C1 segment of cervical spinal cord (tissue), 14 donors: ENCODE measurements at places on chromosomes 7 and 10.

- DNase-seq: no peak
Observed at GRCh38 chr10:132679217-132679595, 106.7 kb downstream of the NKX6-2 start.

- DNase-seq: peak; percentile 46
Observed at GRCh38 chr10:2933071-2933470, 134.3 kb upstream of the PFKP start.

DNA sequence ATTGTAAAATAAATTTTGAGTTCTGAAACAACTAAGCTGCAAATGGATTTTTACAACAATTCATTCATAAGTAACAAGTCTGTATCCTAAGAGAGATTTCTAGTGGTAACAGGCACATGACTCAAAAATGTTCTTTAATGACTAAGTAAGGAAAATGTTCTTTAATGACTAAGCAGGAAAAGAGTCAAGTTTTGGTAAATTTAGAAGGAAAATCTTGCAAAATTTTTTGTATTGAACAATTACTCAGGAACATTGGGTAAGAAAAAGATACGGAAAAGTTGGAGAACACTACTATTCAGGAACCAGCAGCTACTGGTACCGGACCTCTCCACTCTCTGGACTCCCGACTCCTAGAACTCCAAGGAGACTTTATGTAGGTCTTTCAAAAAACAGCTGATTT, 33.5 kb downstream of the HYCC1 start:
- no peak for DNase-seq

- DNase-seq: no peak
Observed at GRCh38 chr10:76554033-76554408, 1083.6 kb downstream of the KCNMA1 start.

- no peak for DNase-seq
Observed at GRCh38 chr10:121308020-121308419, 290.2 kb downstream of the FGFR2 start.

DNA sequence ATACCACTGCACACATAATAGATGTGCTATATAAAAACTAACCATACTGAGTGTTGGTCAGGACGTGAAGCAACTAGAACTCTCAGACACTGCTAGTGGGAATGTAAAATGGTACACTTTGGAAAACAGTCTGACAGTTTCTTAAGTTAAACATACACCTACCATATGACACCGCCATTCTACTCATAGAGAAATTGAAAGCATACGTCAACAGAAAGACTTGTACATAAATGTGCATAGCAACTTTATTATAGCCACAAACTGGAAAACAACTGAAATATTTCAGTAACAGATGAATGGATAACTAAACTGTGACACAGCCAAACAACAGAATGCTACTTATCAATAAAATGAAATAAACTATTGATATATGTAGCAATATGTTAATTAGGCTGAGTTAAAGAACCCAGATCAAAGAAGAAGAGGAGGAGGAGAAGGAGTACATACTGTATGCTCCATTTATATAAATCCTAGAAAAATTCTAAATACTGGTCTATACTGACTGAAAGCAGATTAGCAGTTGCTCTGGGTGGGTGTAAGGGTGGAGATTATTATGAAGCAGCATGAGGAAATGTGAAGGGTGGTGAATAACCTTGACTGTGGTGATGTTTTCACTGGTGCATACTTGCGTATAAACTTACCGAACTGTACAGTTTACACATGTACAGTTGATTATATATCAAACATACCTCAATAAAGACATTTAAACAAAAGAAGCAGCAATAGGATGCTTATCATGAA, 48.6 kb downstream of the ARHGAP21 start:
- no peak for DNase-seq

- no peak for DNase-seq
Observed at GRCh38 chr10:4053940-4054339, 268.9 kb upstream of the KLF6 start.

DNA sequence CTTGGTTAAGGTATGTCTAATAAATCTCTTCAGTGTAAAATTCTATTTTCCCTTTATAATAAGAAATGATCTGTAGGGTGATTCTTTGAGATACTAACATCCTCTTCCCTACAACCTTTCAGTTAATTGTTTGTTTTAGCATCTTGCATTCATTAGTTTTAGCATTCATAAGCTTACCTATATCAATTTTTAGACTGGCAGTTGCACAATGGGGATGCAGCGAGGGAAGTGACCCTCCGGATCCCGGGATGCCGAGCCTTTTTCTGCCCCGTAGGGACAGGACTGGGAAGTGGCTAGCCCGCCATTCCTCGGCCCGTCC, 508 bp upstream of the KIF20B start:
- no peak for DNase-seq

DNA sequence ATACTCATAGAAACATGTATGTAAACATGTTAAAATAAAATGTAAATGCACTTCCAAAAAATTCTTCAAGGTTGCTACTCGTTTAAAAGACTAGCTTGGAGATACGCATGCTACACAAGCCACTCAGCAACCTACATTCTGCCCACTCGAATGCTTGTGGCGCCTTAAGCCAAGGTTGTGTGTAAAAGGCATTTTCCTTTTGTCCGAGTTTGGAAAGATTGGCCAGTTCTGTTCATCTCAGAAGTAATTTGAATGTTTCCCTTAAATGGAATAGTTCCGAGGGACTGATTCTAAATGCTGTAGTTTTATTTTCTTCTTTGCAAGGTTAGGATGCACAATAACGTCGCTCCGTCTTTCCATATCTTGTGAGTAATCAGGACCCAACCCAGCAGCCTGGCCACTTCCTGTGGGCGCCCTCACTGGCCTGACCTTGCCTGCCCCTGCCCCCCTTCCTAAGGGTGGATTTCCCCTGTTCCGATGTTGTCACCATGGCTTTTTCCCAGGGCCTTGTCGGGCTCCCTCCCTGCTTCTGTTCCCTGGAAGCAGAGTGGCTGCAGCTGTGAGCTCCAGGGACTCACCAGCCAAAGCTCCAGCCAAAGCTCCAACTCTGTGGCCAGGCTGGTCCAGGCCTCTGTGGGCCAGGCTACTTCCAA, 70.6 kb downstream of the PTPRE start:
- peak; percentile 65 for DNase-seq

- DNase-seq: no peak
Observed at GRCh38 chr7:25711940-25712339, 440.1 kb upstream of the NFE2L3 start.
